ENCODE measurements at places on chromosomes 1 and 21. TPM values are rescaled to one million over a fixed set of nuclear protein-coding genes. Genes with fewer than 3 reads are reported as not detected.

CYP4B1 gene
- not detected for total RNA-seq

MLLT11 gene
- 2.8 TPM for total RNA-seq

OLIG2 gene
- not detected for total RNA-seq

AMIGO1 gene
- 1.8 TPM for total RNA-seq

LCE2C gene
- not detected for total RNA-seq

SLFNL1 gene
- total RNA-seq, result 0.66 TPM

SDCCAG8 gene
- 53.2 TPM for total RNA-seq

C1QC gene
- total RNA-seq, result not detected

SLC1A7 gene
- 0.33 TPM for total RNA-seq

GRCh38 chr1:67684526-67685066 lies 405 bp upstream of the GADD45A start:
- no peak for DNase-seq

GRCh38 chr1:157438146-157438545 lies 114.2 kb downstream of the FCRL5 start:
- no peak for DNase-seq

- DNase-seq, result no peak
Measured at GRCh38 chr1:193434319-193434718, 247.9 kb upstream of the B3GALT2 start.

GRCh38 chr1:34714386-34714785 lies 40.5 kb upstream of the GJB5 start:
- DNase-seq, result no peak

DNA sequence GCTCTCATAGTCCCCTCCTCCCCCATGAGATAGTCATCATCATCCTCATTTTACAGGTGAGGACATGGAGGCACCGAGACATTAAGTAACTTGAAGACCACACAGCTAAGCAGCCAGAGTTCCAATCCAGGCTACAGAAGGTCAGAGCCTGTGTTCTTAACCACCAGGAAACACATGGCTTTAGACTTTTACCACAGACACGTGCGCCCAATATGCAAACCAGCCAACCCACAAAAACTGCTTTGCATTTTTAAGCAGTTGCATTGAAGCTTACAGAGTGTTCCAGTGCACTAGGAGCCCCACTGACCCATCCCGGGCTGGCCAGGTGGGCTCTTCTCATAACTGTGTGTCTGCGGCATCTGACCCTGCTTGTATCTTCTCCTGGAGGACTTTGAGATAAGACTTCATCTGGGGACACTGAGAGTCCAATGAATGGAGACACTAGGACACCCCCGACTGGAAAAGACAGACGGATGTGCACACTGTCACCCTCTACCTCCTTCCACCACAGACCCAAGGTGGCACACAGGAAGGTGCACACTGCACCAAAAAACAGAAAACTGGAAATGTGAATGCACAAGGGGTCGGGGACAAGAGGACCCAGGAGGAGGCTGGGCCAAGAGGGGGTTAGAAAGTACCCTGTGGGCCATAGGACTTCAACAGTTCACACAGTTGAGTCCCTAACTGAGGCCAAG lies 56.4 kb downstream of the ETS2 start:
- no peak for DNase-seq

DNA sequence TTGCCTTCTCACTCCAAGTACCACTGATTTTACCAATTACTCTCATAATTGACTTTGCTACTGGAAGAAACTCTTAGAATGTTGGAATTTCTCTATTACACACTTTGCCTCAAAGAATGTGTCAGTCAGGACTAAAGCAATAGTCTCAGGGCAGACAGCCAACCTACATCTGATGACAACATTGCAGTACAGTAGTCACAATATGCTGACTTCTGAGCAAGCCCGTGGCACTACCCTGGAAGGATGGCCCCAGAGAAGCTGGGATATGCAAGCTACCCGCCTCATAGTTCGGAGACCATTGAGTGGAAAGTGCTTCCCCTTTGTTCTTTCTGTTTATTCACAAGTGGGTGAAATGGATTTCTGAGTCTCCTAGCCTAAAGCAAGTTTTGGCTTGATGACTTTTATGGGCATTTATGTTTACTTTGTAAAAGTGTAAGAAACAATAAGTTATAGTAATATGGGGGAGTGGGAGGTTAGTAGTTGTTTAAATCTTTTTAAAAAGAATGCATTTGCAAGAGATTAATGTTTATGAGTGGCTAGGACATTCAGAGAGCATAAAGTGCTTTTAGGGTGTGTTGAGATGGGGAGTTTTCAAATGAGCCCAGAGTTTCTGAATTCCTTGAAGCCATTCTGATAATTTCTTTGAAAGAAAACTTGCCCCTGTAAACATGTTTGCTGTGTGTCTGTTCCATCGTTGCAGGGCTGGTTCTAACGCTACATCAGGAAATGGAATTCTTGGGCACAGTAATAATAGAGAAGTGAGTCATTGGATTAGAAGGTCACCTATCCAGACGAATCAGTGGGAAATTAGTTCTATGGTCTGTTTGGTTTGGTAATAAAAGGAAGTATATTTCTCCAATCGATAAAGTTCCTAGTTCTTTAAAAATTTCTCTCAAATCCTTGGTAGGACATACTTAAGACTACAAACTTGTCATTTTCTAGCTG lies 63.8 kb downstream of the LMO4 start:
- peak; percentile 41 for DNase-seq

- peak; percentile 87 for DNase-seq
Measured at GRCh38 chr1:209674957-209675564, at the start of gene G0S2. TSS of gene G0S2 (plus strand) at chr1:209675412. CDS start at chr1:209675685, 273 bp downstream.

- peak; percentile 16 for DNase-seq
Measured at GRCh38 chr1:94743862-94744261, 76.3 kb upstream of the SLC44A3 start.

DNA sequence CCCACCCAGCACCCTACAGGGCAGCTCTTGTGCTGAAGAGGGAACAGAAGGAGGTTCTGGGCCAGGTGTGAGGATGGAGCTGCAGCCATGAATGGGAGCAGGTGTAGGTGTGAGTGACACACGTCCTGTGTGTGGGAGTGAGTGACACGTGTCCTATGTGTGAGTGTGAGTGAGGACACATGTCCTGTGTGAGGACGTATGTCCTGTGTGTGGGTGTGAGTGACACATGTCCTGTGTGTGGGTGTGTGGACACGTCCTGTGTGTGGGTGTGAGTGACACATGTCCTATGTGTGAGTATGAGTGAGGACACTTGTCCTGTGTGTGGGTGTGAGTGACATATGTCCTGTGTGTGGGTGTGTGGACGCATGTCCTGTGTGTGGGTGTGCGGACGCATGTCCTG lies 26.4 kb downstream of the MEGF6 start:
- no peak for DNase-seq

- DNase-seq, result no peak
Measured at GRCh38 chr1:17603091-17603841, 63.8 kb downstream of the ARHGEF10L start.

DNA sequence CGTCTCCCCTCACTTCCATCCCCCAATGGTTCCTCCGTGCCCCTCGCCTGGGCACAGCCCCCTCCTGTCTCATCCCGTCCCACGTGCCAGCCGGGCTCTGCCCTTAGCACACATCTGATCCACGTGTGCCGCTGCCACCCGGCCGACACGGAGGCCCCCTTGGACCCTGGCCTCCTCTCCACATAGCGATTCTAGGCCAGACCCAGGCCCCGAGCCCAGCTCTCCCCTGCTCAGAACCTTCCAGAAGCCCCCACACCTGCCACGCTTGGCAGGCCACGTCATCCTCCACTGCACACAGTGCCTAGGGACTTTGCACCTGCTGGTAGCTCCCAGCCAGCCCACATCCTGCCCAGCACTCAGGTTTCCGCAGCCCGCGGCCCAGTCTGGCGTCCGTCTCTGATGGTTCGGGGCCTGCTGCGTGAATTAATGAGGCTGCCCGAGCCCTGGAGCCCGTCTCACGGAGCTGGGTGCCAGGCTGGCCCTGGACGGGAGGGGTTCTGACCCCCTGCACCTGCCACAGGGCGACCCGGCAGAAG lies 20.1 kb downstream of the PLCH2 start:
- no peak for DNase-seq

DNA sequence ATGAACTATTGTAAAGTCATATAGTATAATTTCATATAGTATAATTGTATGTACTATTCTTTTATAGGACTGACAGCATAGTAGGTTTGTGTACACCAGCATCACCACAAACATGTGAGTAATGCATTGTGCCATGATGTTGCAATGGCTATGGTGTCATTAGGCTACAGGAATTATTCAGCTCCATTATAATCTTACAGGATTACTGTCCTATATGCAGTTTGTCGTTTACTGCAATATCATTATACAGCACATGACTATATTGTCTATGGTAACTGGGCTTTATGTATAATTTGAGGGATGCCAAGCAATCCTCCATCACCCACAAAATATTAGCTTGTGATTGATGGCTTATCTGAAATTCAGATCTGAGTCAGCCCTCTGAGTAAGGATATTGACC lies 54.2 kb upstream of the PBX1 start:
- peak; percentile 58 for DNase-seq

DNA sequence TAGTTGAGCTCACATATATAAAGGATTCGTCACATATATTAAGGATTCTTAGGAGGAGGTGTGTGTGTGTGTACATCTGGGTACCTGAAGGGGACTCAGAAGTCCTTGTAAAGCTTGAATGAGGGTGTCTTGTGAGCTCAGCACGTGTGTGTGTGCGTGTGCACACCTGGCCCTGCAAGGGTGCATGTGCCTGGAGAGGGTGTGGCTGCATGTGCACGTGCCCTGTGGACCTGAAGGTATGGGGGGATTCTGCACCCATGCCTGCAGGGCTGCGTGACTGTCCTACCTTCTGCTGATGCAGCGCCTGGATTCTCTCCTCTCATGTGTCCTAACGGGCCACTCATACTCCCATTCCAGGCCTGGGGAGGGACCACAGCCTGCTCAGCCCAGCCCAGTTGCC lies 24.0 kb downstream of the EPHA8 start:
- no peak for DNase-seq

- peak; percentile 18 for DNase-seq
Measured at GRCh38 chr1:12387641-12388040, 157.8 kb downstream of the VPS13D start.

GRCh38 chr1:39672551-39672947 lies 642 bp upstream of the NT5C1A start:
- no peak for DNase-seq

- peak; percentile 33 for DNase-seq
Measured at GRCh38 chr1:211331011-211331709, 4.5 kb downstream of the TRAF5 start.

GRCh38 chr1:153040950-153041631 lies at the start of gene SPRR2D:
TSS of gene SPRR2D (minus strand) at chr1:153041120. CDS start at chr1:153040346, 774 bp downstream.
- no peak for DNase-seq

- DNase-seq, result no peak
Measured at GRCh38 chr1:7422561-7422960, 348.5 kb upstream of the VAMP3 start.

DNA sequence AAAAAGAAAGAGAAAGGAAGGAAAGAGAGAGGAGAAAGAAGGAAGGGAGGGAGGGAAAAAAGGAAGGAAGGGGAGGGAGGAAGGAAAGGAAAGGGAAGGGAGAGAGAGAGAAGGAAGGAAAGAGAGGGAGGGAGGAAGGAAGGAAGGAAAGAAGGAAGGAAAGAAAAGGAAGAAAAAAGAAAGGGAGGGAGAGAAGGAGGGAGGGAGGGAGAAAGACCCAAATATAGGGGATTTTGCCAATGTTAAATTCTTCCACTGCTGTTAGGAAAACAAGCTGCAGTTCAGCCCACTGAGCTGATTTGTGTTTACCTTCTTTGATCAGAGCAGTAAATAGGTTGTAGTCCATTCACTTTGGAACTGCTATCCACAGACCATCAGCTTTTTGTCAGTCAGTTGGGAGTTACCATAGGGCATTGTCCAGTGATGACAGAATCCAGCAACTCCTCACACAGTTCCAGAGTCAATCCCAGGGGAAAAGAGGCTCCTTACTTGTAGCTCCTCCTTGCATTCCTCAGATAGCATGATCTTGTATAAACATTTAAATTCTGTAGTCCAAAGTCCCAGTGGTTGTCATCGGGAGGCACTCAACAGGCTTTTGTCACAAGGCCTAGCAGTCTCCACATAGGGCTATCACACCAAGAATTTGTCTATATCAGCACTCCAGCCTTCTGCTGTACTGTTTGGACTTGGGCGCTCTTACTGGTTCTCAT lies 13.5 kb upstream of the PPP1R8 start:
- peak; percentile 32 for DNase-seq

DNA sequence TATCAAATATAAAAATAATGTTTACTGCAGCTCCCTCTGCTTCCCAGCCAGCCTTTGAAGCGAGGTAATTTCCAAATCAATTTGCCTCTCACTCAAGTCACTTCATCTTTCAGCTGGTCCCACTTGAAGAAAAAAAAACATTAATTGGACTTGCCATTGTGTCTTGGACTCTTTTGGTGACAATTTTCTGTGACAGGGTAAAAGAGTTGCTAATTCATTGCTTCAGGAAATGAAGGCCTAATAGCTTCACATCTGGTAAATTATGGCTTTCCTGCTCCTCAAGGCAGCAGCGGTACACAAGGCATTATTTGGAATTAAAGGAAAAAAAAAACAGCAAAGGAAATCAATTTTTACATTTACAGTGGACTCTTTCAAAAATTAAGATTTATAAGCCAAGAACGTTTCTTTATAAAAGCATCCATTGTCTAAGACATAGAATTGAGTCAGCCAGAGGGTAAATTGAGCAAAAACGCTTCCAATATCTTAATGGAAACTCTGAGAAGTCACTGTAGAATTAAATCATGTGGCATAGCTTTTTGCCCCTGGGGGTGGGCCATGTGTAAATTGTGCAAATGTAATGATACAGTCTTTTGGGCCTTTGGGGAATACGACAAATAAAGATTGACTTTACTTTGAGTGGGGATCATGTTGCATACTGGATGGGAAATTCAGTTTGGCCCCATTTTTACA lies 102.5 kb downstream of the LYPLAL1 start:
- DNase-seq, result no peak

DNA sequence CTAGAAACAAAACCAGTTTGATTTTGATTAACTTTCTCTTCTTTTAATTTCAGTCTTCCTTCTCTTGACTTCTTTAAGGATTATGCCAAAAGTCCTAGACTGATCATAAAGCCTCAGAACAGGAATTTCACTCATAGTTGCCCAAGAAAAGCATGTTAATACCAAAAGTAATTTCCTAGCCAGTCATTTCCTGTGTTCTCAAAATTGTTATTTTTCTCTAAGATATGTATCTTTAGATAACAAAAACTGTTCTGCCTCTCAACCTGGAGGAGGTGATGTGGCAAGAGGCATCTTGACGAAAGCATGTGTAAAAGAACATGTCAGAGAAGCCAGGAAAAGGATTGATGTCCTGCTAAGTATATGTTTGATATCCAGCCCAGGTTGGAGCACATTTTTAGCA lies 78.0 kb upstream of the IPO9 start:
- peak; percentile 88 for DNase-seq

- peak; percentile 92 for DNase-seq
Measured at GRCh38 chr1:34268311-34268954, 91.7 kb downstream of the C1orf94 start.
